ENCODE measurements at places on chromosomes 6 and 20.

GRCh38 chr6:36744304-36744673 lies 46.7 kb downstream of the RAB44 start:
- DNase-seq = no peak

- DNase-seq = peak; percentile 37
These were observed 23.0 kb upstream of the GTSF1L start for GRCh38 chr20:43749734-43750294.

DNA sequence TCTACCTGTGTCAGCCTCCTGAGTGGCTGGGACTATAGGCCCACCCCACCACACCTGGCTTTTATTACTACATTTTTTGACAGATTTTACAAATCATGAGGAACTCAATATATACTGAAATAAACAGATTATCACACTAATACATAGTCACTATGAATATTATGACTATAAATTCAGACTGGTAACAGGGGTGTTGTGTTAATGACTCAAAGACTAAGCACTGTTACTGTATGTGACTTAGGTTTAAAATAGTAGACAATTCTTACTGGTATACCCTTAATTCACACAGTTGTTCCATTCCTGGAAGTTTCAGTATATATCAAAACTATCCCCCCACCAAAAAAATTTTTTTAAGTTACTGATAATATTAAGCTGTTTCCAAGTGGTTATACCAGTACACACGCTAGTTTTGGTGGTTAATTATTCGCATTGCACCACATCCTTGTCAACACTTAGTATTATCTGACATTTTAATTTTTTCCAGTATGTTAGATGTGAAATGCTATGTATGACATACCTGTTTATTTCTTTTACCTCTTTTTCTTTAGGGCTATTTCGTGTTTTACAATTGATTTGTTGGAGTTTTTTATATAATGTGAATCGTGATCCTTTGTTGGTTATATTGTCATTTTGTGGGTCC lies 34.4 kb upstream of the C20orf144 start:
- DNase-seq = no peak

DNA sequence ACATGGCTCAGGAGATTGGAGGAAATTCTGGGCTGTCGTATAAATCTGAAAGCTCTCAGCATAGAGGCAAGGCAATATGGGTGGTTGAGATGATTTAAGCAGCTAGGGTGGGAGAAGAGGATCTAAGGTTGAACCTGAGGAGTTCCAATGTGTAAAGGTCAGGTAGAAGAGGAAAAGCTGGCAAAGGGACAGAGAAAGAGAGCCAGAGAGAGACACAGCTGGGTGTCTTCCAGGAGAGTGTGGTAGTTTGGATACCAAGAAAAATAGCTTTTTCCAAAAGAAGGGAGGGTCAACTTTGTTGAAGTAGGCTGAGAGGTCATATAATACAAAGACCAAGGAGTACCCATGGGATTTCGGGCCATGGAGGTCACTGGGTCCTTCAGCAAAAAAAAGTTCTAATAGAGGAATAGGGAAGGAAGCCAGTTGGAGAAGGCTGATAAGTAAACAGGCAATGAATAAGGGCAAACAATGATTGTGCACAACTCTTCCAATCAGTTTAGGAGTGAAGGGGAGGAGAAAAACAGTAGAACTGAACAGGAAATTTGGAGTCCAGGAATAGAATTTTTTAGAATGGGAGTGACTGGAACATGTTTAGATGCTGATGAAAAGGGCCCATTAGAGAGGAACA lies 135.1 kb downstream of the QRSL1 start:
- DNase-seq = no peak

- no peak for DNase-seq
These were observed 92.1 kb upstream of the FAM184A start for GRCh38 chr6:119170447-119171087.

DNA sequence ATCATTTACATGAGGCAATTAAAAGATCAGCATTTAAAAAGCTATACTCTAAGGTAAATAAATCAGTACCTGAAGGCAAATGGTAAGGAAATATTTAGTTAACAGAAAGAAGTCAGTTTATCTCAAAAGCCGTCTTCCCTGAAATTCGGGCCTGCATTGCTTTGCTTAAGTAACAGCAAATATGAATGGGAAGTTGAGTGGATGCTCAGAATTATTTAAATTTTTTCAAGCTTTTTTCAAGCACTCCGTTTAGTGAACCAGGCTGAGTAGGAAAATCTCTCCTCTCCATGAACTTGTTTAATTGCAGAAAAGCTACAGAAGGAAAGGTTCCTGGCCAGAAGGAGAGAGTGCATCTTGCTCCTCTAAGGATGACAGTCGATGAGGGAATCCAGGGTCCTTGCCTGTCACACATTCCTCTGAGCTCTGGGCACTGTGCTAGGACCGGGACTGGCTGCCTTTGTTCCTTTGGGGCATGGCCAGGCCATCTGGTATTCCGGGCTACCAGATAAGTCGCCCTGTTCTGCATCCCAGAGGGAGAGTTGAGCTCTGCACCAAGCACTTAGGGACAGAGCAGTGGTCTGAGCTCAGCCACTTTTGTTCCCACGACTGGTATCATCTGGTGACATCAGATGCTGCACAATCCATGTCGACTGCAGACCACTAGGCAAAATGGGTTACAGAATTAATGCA lies 77.6 kb downstream of the RIN2 start:
- DNase-seq = no peak

DNA sequence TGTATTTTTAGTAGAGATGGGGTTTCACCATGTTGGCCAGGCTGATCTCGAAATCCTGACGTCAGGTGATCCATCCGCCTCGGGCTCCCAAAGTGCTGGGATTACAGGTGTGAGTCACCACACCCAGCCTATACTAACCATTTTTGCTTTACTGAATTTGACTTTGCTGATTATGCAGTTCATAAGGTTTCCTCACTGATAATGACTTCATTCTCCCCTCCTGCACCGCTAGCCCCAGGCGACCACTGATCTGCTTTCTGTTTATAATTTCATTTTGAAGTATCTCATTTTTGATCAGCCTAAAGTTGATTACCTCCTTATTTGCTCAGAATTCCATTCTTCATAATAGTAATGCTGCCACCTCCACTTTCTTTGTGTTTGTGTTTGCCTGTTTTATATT lies 48.7 kb upstream of the FAM83D start:
- DNase-seq = no peak

- DNase-seq = peak; percentile 38
These were observed 1.1 kb downstream of the L3MBTL3 start for GRCh38 chr6:130019326-130020072.

DNA sequence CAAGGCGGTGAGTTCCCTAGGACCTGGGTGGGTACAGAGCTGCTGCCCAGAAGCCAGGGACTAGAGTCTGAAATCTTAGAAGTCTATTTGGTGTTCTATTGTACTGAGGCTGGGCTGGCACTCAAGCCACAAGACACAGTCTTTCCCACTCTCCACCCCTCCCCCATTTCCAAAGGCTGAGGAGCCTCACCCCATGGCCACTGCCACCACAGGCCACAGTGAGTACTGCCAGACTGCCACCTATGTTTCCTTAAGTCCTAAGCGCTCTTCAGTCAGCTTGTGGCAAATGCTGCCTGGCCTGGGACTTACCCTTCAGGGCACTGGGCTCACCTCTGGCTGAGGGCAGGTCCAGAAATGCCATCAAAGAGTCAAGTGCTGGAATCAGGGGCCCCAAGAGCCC lies 469.3 kb downstream of the HAO1 start:
- DNase-seq = no peak
